Bronchus fibroblast of lung (primary cell): ENCODE measurements at places on chromosomes 2 and 18. TPM values are rescaled to one million over a fixed set of nuclear protein-coding genes. Genes with fewer than 3 reads are reported as not detected.

Gene C18orf54
- total RNA-seq = 3.7 and 4.5 TPM in 2 replicates

Gene POTEI
- total RNA-seq = not detected in 2 replicates

Gene MDH1B
- total RNA-seq = 0.34 and 0.45 TPM in 2 replicates

Gene ZNF804A
- total RNA-seq = 2.7 and 3.7 TPM in 2 replicates

Gene HOXD3
- total RNA-seq = not detected in 2 replicates
